HCT116 (cell line): ENCODE measurements at places on chromosomes 16 and 17. TPM values are rescaled to one million over a fixed set of nuclear protein-coding genes. Genes with fewer than 3 reads are reported as not detected.

DNA sequence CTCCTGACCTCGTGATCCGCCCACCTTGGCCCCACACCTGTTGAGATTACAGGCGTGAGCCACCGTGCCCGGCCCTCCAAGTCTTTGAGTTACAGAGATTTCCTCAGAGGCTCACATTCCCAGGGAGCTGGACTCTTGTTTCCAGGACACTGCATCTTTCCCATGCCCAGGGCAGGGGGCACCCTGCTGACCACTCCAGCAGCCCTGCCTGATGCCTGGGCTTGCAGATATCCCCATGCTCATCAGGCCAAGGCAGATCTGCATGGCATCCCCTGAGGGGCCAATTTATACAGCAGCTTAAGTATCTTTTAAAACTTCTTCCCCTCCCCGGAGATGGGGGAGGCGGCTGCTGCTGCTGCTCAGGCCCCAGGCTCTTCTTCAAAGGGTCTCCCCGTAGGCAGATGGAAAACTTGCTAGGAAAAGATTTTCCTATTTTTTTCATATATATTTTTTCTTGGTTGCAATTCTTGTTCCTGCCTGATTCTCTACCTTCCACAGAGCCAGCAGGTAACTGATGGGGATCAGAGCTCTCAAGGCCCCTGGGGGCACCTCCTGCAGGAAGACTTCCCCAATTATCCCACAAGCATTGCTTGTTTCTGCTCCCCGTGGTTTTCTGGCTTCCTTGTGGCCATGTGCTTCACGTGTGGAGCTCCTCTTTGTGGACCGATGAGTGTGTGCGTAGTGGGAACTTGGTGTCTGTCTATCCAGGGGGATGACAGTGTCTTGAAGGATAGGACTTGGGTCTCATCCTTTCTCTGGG is 102.2 kb upstream of the SDK2 start:
- H3K36me3 ChIP-seq = no peaks in the 10 kb centered on the region
- no peaks in the 10 kb centered on the region for H3K4me1 ChIP-seq
- no peak overlapping the region for H3K27ac ChIP-seq
- DNase-seq = no peak
- peaks cover 48% of the 10 kb centered on the region for H3K27me3 ChIP-seq
- no peak overlapping the region for H3K4me3 ChIP-seq

GRCh38 chr16:10770907-10771306 is 27.3 kb downstream of the NUBP1 start:
- no peak for DNase-seq
- no peak overlapping the region for H3K27ac ChIP-seq
- no peak overlapping the region for H3K4me3 ChIP-seq
- no peaks in the 10 kb centered on the region for H3K27me3 ChIP-seq
- no peaks in the 10 kb centered on the region for H3K36me3 ChIP-seq
- H3K4me1 ChIP-seq = no peaks in the 10 kb centered on the region

DNA sequence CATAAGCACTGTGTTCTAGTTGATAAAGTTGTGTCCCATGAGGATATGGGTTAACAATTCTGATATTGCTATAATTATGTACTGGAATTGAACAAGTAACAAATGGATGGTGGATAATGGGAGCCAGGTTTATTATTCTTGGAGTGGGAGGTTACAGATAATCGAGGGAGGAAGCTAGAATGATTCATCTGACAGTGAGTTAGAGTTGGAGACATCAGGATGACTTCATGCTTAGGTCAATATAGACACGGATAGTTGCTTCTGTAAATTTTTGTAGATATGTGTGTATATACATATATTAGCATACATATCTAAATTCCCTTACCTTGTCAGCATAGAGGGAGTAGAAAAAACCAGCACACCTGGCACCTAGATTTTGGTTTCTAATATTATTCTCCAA is 293.4 kb downstream of the SHISA9 start:
- no peak for DNase-seq
- H3K27me3 ChIP-seq = no peaks in the 10 kb centered on the region
- H3K27ac ChIP-seq = no peak overlapping the region
- no peaks in the 10 kb centered on the region for H3K36me3 ChIP-seq
- no peak overlapping the region for H3K4me3 ChIP-seq

DNA sequence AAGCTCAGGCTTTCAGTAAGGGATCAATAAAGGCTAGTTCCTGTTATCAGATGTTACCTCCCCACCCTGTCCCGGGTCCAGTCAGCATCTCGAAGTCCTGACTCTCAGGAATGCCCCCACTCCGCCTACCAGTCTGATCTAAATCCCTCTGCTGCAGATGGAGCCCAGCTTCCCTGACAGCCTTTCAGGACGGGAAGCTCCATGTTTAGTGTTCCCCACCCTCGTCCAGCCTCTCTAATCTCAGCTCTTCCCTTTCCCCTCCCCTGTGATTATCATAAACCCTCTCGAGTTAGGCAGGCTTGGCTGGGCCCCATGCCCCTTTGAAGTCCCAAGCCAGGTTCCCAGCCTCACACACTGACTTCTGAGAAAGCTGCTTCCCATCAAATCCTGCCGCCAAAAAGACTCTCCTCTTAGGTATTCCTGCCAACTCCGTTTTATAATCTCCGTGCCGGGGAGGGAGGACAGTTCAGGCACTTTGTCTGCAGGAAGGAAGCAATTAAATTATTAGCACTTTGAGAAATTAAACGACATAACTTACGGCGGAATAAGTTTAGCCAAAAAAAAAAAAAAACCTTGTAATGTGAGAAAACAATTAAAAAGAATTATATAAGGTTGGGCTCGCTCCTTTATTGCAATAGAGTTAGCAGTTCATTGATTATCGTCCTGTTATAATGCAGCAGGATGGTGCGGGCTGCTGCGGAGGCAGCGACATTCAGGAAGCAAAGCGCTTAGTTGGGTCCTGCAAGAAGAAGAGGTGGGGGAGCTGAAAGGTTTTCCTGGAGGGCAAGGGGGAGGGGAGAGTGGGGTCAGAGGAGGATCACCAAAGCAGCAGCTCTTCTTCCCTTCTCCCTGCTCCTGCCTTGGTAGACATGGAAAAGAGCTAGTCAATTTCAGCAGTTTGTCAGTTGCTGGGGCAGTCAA is 16.8 kb upstream of the ETV4 start:
- H3K27ac ChIP-seq = no peak overlapping the region
- H3K4me1 ChIP-seq = no peaks in the 10 kb centered on the region
- no peak overlapping the region for H3K4me3 ChIP-seq
- H3K27me3 ChIP-seq = no peaks in the 10 kb centered on the region

DNA sequence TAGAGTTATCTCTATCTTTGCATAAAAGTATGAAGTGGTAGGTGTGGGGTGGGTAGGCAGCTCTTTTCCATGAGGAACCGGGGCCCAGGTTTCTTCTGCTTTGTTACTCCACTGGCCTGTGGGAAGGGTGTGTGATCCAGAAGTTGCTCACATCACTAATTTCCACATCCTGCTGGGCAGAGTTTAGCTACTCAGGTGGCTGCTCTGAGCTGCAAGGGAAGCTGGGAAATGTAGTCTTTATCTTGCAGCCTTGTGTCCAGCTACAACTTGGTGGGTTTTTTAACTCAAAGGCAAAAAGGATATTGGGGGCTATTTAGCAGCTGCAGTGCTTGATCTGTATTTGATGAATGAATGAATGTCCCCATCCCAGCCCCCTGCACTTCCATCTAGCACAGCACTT is 335.3 kb downstream of the SNX29 start:
- DNase-seq = no peak
- no peaks in the 10 kb centered on the region for H3K36me3 ChIP-seq
- no peaks in the 10 kb centered on the region; the same call in 1 of the 2 replicates for H3K4me1 ChIP-seq
- no peak overlapping the region for H3K4me3 ChIP-seq

DNA sequence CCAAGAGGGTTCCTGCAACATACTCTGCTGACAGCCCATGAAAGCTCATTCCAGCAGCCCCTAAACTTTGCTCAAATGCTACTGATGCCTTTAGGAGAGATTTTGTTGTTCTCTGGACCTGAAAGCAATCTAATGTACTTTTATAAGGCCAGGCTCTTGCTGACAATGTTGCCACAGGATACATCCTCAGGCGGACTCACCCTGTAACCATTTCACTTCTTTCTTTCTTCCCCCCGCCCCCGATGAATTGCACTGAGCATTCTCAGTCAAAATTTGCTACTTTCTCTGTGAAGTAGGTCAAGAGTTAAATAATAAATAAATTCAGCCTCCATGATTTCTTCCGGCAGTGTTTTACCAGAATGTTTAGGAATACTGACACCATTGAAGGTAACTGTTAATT is 1.5 kb downstream of the GAS7 start:
- H3K4me1 ChIP-seq = peaks cover 6% of the 10 kb centered on the region
- H3K4me3 ChIP-seq = no peak overlapping the region
- H3K36me3 ChIP-seq = no peaks in the 10 kb centered on the region
- H3K27ac ChIP-seq = no peak overlapping the region
- H3K27me3 ChIP-seq = no peaks in the 10 kb centered on the region
- no peak for DNase-seq

GRCh38 chr17:69445132-69445531 is 30.6 kb downstream of the MAP2K6 start:
- no peaks in the 10 kb centered on the region for H3K36me3 ChIP-seq
- DNase-seq = no peak
- no peak overlapping the region for H3K27ac ChIP-seq
- no peak overlapping the region for H3K4me3 ChIP-seq
- H3K4me1 ChIP-seq = no peaks in the 10 kb centered on the region

Gene KRTAP4-4
- total RNA-seq = not detected
